ENCODE measurements at places on chromosomes 12 and 14.

- peak; percentile 65 for DNase-seq
Measured at GRCh38 chr14:102593061-102593824, 794 bp downstream of the RCOR1 start.

GRCh38 chr12:31238764-31239387 is 87.1 kb downstream of the SINHCAF start:
- peak; percentile 60 for DNase-seq

- DNase-seq, result no peak
Measured at GRCh38 chr14:50058113-50058512, 58.3 kb downstream of the VCPKMT start.

- DNase-seq, result no peak
Measured at GRCh38 chr14:28661171-28661772, 105.3 kb upstream of the FOXG1 start.

GRCh38 chr14:102272392-102272791 is 32.6 kb downstream of the MOK start:
- no peak for DNase-seq

DNA sequence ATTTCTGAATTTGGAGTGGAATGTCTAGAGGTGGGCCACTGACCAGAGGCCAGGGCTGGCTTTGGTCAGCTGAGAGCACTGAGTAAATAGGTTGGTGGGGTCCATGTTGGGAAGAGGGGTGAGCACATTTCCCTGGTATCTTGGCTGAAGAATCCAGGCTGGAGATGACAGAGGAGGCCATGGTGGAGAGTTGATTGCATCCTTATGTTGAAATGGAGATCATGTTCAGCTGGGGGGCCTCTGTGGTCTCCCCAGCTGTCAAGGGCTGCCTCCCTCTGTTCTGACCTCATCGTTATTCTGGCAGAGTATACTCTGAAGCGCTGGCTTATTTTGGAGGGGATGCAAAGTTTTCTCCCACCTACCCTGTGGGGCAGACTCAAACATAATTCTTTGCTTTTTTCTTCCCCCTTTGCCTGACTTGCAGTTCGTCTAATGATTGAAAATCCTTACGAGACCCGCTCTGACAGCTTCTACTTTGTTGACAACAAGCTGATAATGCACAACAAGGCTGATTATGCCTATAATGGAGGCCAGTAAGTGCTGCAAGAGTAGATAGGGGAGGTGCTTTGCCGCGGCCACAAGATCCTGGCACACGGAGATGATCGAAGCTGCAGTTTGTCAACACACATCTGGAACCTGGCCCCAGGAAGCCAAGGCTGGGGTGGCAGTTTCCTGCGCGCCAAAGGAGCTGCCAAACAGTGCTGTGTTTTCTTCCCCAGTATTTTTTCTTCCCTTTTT is 6.0 kb upstream of the ACADS start:
- no peak for DNase-seq

DNA sequence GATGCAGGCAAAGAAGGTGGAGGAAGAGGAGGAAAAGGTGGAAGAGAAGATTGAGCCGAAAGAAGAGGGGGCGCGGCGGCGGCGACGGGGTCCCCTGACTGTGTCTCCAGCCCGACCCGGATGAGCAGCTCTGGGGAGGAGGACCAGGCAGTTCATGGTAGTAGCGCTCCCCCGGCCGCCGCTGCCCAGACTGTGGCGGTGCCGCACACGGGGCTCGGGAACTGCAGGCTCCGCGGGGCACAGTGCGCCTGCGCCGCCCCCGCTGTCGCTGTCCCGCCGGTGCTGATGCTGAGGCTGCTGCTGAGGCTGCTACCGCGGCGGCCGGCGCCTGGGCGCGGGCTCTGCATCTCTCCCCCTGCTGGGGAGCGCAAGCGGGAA is at the start of gene KCNH5:
Gene KCNH5, minus strand, starts transcription at position 225 of the 378 bp plus-strand sequence. CDS start 272 bp downstream, outside the sequence.
- no peak for DNase-seq

GRCh38 chr12:56257491-56258067 is 605 bp downstream of the ANKRD52 start:
- no peak for DNase-seq

- no peak for DNase-seq
Measured at GRCh38 chr12:132106921-132107320, 37.2 kb downstream of the DDX51 start.

- no peak for DNase-seq
Measured at GRCh38 chr12:49578471-49579112, 10.7 kb upstream of the MCRS1 start.

- DNase-seq, result no peak
Measured at GRCh38 chr14:71465316-71465715, 466.9 kb upstream of the RGS6 start.

DNA sequence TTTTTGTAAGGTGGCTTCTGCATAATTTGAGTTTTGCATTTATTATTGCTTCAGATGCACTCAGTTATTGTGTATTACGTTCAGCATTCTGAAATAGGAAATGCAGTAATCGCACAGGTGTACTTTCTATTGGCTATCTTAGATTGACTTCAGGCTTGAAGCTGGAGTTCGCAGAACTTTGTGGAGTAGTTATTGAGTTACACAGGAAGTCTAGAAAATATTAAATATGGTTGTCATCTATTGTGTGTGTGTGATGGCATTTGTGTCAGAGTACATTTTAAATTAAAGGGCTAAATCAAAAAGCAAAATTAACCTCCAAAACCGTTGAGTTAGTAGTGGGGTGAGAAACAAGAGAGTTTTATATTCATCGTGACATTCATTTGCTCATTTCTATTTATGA is 2.7 kb downstream of the ARID2 start:
- no peak for DNase-seq

- no peak for DNase-seq
Measured at GRCh38 chr14:26941521-26941920, 343.7 kb upstream of the NOVA1 start.

GRCh38 chr12:112947761-112948160 is 9.5 kb downstream of the OAS3 start:
- no peak for DNase-seq

GRCh38 chr14:97578982-97579548 is 781.9 kb downstream of the VRK1 start:
- no peak for DNase-seq

- DNase-seq, result no peak
Measured at GRCh38 chr12:59500335-59500734, 95.5 kb upstream of the SLC16A7 start.

DNA sequence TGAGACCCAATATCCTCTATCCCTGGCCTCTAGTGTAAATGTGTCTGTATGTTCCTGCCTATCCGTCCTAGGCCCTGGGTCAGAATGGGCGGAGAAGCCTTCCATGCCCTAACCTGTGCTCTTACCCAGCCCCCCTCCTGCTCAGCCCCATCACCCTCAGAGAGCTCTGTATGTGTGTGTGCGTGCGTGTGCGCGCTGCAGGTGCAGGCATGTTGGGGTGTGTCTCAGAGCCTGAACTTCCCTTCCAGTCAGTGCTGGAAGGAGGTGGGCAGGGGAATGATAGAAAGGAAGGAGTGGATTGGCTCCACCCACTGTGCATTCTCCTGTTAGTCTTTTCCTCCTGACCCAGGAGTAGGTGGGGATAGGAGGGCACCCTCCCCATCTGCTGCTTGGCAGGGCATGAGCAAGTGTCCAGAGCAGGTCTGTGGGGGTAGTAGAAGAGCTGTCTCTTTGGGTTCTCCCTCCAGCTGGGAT is 7.2 kb downstream of the NAB2 start:
- no peak for DNase-seq

GRCh38 chr12:78050790-78051189 is 220.1 kb downstream of the NAV3 start:
- DNase-seq, result no peak

DNA sequence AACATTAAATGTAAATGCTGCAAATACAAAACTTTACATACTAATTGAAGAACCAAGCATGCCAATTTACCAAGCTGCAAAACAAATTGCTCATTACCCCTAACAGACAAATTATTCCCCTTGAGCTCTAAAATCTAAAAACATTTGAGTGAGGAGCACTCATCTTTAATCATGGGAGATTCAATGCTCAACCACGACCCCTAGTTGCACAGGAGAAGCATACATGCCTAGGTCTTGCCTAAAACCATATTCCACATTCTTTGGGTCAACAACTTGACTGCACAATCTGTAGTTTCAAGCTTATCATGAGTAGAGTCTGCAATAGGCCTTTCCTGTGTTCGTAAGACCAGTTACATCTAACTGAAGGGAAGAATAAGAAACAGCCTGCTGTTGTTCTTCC is 69.7 kb downstream of the MGAT4C start:
- DNase-seq, result no peak

- DNase-seq, result no peak
Measured at GRCh38 chr14:88256997-88257950, 65.8 kb downstream of the KCNK10 start.
